Activated T-cell treated with anti-CD3 and anti-CD28 coated beads, Interleukin-2, amount 50 U/mL, for 4 hours (primary cell): ENCODE measurements at places on chromosomes 4 and X.
A peak's percentile ranks its signal among the peaks of the same experiment; 100 is the strongest.

GRCh38 chr4:88570001-88570400 is 22.3 kb upstream of the HERC3 start:
- no peak for DNase-seq

- no peak for DNase-seq
Measured at GRCh38 chr4:53800741-53801140, 209.5 kb upstream of the LNX1 start.

DNA sequence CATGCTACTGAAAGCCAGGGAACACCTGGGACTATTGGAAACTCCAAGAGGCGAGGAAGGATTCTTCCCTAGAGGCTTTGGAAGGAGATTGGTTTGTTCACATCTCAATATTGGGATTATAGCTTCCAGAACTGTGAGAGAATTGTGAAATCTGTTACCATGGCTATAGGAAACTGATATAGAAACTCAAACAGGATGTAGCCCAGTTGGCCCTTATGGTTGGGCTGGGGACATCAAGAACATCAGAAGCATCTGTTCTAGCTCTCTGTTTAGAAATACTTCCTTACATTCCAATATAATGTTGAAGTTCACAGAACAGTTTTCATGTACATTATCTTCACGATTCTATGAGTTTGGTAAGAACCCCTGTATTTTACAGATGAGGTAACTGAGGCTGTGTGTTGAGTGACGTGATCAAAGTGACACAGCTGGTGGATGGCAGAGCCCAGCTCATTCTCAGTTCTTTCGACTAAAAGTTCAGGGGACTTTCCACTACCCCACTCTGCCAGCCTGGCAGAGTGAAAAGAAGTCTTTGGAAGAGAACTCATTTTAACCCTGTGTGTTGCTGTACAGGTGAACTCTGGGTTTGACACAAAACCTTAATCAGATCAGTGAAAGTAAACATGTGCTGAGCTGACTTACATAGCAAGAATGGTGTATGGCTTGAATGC is 183.0 kb downstream of the GBA3 start:
- no peak for DNase-seq

DNA sequence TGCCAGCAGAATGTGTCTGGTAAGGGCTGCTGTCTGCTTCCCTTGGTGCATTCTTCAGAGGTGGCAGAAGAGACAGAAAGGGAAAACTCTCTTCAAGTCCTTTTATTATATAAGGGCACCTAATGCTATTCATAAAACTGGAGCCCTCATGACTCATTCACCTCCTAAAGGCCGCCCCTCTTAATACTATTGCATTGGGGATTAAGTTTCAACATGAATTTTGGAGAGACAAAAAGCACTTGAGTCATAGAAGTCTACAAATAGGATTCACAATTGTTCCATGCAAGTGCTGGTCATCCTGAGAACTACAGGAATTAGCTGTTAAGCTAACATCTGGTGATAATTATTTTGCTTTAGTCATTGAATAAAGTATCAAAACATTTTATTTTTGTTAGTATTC is 349.5 kb downstream of the HS3ST1 start:
- DNase-seq = no peak

GRCh38 chrX:1239681-1240142 is 27.3 kb upstream of the CRLF2 start:
- no peak for DNase-seq

DNA sequence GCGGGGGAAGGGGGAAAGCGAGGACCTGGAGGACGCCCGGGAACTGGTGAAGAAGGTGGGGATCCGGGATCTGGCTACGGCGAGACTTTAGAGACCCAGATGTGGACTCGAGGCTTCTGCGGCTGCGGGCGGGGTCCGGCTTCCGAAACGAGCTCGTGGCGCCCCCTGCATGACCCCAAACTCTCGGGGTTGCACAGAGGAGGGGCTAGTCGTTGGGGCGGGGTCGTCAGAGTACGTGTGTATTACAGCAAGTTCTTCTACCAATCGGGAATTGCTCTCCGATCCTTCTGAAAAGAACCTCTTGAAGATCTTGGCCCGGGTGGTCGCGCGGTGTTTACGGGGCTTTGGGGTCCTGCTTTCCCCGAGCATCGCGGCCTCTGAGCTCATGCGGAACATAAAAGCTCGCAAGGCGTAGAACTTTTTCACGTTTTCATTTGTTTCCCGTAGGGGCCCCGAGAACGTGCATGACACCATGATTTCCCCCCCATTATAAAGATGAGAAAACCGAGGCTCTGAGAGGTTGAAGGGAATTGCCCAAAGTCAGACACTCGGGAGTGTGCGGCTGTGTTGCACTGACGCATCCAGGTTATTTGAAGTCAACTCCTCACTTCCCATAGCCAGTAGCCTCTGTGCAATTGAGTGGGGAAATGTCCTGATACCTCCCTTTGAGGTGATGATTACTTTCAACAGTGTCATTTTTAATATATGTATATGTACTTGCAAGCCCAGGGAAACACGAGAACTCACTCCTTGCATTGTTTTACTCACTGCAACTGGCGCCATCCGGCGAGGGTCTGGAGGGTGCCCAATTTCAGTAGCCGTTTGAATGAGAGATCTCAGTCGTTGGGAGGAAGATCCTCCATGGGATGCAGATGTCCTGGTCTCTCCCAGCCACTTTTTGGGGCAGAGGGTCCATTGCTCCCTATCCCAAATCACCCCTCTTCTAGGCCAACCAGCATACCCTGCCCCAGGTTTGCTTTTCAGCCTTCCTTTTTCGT is at the start of gene BEND4:
TSS of gene BEND4 (minus strand) at position 149 of the 998 bp plus-strand sequence. CDS start 512 bp downstream, outside the sequence.
- no peak for DNase-seq

DNA sequence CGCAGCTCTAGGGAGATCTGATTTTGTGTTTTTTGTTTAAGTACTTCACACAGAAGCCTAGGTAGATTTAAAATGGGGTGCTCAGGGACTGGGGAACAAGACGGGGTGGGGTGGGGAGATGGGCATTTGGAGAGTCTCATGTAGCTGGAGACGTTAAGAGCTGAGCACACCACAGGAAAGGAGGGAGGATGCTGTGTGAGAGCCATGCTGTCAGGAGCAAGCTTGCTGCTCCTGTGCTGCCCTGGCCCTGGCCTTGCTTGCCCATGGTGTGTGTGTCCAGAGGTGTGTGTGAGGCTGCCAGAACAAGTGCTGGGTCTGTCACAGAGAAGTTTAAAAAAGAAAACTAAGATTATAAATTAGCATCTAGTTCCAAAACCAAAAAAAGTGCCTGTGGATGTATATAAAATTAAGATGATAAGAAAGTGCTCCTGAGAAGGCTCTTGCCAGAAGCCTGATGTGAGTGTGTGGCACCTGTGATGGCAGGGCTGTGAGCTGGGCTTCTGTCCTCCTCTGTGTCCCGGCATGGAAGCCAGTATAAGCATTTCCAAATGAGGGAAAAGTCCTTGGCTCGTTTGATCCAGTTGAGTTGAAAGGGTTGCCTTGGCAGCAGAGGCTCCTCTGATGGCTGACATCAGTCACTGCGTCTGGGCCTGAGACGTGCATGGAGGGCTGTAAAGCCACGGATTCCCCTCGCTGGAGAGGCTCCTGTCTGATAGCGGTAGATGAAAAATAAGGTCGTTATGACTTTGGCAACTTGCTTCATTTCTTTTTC is 63.5 kb downstream of the NELFA start:
- no peak for DNase-seq

DNA sequence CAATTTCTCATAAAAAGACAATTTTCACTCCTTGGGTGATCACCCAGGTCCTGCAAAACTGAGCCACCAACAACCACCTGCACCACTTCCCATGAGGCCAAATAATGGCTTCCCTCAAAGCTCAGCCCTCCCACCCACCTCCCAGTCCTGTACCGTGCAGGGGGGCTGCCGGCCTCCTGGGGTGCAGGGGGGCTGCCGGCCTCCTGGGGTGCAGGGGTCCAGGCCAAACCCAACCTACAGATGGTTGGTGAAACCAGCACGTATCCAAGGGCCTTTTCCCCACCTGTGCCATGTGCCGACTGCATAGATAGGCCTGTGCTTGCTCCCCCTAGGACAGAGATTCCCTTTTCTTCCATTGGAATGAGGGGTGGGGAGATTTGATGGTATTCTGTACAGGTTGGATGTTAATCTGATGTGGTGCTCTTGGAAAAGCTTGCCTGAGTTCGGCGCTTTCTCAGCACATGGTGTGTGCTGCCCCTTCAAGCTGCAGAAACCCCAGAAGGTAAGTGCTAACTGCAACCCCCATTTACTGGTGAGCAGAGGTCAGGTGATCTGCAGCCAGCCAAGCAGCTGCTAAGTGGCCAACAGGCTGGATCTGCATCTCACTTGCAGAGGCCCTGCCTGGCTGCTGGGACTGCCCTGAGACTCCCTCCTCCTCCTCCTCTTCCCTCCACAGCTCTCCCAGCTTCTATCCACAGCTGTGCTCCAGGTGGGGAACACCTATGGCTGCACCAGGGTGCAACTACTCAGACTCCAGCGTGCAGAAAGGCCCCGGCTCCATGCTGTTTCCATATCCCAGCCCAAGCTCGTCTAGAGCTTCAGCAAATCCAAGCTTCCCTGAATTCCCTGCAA is 38.8 kb downstream of the FRG1 start:
- DNase-seq = no peak

DNA sequence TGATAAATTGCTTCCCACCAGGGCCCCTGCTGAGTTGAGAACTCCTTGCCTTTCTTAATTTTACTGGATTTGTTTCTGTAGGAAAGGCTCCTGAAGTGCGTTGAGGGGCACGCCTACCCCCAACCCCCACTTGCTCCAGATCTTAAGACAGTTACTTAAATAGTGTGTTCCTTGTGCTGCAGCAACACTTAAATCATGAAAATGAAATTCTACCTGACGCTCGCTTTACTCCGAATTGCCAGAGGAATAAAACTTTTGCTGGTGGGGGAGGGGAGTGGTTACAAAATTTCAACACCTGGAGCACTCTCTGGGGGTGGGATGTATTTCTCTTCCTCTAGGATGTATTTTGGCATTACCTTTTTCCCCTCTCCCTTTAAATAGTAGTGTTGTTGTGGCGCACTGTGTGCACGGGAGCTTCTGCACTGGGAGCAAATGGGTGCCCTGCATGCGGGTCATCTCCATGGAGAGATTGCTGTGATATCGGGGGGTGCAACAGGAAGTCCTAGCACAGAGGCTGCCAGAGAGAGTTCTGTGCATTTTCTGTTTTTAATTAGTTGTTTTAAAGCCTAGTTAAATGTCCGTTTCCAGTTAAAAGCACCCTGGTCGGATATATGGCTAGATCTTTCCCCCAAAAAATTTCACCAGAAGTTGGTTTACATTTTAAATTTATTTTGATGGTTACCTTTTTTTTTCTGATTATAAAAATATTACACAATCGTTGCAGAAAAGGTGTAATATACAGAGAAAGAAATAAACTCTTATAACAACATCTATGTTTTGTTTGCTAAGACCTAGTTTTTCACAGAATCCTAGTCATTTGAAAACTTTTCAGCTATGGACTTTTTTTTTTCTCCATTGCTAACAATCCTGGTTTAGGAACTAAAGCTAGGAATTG is 207.7 kb downstream of the SOWAHB start:
- no peak for DNase-seq

DNA sequence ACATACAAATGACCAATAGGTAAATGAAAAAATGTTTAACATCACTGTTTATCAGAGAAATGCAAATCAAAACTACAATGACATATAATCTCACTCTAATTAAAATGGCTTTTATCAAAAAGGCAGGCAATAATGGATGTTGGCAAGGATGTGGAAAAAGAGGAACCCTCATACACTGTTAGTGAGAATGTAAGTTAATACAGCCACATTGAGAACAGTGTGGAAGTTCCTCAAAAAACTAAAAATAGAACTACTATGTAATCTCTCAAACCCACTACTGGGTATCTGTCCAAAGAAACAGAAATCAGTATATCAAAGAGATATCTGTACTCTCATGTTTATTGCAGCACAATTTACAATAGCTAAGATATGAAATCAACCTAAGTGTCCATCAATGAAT is 165.9 kb upstream of the HHIP start:
- DNase-seq = no peak

- no peak for DNase-seq
Measured at GRCh38 chrX:149198980-149199732, 305.9 kb downstream of the IDS start.

DNA sequence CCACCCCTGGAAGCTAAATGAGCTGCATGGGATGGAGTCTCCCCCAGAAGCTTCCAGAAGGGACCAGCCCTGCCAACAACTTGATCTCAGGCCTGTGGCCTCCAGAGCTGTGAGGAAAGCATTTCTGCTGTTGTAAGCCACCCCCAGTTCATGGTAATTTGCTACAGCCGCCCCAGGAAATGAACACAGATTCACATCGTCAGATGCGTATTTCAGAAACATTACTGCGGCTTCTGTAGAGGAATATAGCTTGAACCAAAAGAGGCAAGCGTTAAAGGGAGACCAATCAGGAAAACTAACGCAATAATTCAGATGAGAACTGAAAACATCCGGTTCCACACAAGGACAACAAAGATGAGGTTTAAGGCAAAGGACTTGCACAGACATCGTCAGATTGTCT is 128.4 kb upstream of the TBL1X start:
- DNase-seq = no peak

GRCh38 chr4:108527723-108528122 is 92.7 kb upstream of the RPL34 start:
- peak; percentile 6 for DNase-seq

GRCh38 chr4:8278421-8279287 is 9.1 kb downstream of the HTRA3 start:
- no peak for DNase-seq

GRCh38 chr4:56657128-56657527 is 24.0 kb downstream of the HOPX start:
- no peak for DNase-seq

- no peak for DNase-seq
Measured at GRCh38 chr4:177301126-177301639, 8.5 kb upstream of the NEIL3 start.

GRCh38 chrX:39063037-39063436 is 261.8 kb downstream of the MID1IP1 start:
- no peak for DNase-seq

DNA sequence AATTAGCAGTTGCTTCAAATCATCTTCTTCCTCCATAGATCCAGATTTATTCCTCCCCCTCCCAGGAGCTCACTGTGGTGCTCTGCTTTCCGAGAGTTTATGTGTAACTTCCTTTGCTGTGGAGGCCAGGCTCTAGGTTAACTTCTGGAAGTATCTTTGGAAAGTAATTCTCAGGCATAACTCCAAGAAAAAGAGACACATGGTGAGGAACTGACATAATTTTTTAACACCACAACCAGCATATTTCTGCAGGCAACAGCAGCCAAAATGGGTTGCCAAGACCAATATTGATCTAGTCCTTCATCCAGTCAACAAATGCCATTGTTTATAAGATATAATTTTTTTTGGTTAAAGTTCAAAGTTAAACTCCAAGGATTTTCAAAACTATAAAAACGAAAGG is 114.5 kb upstream of the RBPJ start:
- no peak for DNase-seq

- no peak for DNase-seq
Measured at GRCh38 chr4:75065909-75066308, 133.0 kb downstream of the PARM1 start.

- no peak for DNase-seq
Measured at GRCh38 chrX:110414273-110414672, 55.6 kb downstream of the RTL9 start.

DNA sequence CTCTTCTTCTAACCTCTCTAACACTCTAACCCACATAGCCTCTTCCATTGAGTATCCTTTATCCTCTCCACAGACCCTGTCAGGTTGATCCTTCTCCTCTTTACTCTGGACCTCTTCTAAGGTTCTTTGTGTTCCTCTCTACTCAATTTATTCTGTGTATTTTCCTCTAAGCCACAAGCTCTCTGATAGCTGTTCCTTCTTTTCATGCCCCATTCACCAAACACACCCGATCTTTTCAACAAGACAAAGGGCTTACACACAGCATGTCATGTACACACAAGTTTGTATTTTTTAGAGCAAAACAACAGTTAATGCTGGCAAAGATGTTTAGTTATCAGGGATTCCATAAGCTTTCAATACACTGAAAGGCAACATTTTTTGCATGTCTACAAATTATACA is 1.9 kb downstream of the SPIN2B start:
- no peak for DNase-seq
